MCF 10A (cell line): ENCODE measurements at places on chromosomes 11 and 22.

DNA sequence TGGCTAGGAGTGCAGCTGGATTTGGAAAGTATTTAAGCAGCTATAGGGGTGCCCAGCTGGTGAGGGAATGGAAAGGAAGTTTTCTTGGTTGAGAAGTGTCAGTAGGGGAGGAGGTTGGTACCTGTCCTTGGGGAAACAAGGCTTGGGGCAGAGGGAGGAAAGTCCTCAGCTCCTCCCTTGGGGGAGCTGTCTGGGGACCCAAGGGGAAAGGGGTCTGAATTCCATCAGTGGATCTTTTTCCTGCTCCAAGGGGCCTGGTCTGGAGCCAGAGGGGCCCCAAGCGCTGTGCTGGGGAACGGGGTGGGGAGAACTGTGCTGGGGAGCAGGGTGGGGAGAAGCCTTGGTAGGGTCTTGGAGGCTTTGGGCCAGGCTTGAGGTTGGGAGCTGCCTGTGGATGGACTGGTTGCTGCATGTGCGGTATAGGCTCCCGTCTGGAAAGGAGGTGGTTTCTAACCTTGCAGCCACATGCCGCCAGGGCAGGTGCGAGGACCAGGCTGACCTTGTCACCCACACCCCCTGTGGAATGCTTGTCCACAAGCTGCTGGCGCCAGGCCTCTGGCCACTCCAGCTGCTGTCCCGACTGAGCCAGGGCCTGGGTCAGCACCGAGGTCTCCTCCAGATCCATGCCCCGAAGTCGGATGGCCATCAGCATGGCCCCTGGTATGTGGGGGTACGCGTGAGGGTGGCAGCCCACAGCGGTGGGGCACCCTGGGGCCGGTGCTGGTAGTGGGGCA lies 963 bp downstream of the TYMP start:
- peak; percentile 12 for DNase-seq

- DNase-seq: no peak
Observed at GRCh38 chr11:107777110-107777509, 65.3 kb upstream of the SLN start.

GRCh38 chr11:94539420-94539819 lies 4.3 kb upstream of the FUT4 start:
- no peak for DNase-seq

DNA sequence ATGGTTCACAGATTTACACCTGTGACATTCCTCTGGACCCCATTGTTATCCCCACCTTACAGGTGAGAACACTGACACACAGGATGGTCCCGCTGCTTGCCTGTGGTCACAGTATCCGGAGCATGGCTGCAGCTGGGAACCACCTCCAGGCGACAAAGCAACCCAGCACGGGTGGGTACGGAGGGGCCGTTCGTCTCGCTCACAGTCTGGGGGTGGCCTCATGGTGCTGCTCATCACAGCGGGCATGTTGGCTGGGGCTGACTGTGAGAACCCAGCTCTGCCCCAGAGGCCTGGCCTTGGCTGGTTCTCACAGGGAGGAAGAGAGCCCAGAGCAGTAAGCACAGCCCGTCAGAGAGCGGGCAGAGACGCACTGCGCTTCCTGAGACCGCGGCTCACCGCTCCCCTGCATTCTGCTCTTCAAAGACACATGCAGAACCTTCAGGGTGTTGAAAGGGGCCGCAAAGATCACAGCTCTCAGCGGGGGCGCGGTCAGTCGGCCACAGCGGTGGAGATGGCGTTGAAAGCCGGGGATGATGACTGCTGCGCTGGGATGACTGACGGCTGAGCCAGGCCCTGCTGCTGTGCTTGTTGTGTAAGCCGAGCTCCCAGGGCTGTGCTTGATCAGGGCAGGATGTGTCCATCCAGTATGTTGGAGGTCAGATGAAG lies 423.0 kb downstream of the BRD1 start:
- no peak for DNase-seq

DNA sequence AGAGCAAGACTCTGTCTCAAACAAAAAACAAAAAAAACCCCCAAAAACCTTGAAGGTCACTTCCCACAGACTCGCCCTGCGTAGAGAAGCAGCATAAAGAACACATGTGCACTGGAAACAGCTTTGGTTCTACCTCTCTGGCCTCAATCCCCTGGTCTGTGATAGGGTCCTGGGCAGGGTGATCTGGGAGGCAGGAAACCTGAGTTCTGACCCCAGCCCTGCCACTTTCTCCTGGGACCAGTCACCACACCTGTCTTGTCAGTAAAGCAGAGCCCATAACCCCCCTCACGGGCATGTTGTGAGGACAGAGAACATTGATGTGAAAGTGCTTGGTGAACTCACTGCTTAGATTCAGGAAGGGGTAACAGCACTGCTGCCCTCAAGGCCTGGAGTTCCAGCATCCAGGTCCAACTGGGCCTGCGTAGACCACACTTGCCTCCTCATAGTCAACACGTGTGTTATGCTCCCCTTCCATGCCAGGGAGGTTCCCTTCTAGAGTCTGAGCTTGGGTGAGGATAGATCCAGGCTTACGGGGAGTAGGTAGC lies 11.4 kb downstream of the UCP2 start:
- DNase-seq: no peak

DNA sequence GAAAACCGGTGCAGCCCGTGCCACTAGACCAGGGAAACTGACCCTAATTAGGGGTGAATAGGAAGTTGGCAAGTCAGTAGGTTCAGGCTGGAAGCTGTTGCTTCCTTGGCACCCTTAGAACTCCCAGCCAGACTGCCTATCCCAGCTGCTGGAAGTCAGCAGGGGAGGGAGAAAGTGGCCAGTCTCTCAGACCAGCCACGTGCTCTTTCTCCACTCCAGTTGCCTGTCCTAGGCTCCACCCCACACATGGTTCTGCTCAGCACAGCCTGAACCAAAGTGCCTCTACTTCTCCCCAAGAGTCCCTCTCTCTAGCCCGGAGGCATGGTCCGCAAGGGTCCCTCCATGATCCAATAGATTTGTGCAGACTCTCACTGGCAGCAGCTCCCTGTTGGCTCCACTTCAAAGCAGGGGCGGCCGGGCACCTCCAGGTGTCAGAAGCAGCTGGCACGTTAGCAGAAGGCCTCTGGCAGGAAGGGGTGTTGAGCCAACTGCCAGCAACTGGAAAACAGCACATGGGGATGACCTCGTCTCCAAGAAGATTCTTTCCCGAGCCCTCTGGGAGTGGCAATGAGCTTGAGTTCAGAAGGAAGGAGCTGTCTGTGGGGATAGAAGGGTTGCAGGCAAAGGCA lies 27.7 kb downstream of the ARFGAP2 start:
- DNase-seq: no peak

GRCh38 chr22:36986242-36986821 lies 32.9 kb downstream of the TST start:
- peak; percentile 57 for DNase-seq

GRCh38 chr11:111291764-111292163 lies 6.6 kb upstream of the POU2AF3 start:
- DNase-seq: no peak

DNA sequence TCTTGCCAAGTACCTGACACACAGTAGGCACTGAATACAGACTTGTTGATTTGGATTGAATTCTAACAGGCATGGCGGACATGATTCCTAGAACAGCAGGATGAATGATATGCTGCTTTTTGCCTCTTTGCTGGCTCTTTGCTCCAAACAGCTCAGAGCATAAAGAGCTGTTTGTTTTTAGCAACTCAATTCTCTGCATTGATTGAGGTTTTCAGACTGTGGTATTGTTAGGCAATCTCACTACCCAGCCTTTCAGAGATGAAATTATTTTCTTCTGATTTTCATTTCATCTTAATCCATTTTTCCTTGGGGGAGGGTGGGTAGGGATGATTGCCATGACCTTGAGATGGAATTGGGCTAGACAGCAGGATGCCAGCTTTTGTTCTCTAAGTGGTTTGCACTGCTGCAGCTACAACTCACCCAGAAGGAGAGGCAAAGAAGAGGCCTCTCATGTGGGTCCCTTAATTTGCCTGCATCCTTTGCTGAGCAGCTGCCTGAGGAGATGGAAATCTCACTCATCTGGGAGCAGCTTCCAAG lies 20.5 kb downstream of the COA4 start:
- DNase-seq: no peak

GRCh38 chr11:44143987-44144909 lies 48.8 kb downstream of the EXT2 start:
- peak; percentile 9 for DNase-seq

DNA sequence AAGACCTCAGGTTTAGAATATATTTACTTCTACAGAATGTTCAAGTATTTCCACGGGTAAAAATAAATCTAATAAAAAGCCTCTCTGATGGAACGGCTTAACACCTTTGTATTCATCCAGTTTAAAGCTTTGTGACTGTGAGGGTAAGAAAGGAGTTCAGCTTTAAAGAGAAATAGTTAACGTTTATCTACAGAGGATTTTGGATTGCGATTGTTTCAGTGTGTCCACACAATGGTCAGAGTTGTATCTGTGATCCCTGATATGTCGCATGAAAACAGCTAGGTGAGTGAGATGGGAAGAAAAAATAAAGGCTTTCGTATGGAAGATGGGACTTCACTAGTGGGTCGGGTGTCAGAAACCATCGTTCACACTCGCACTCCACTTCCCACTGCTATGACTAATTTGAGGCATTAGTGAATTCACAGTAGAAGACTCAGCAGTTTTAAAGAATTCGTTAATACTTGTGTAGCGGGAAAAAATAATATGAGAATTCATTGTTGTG lies 1.6 kb downstream of the APLP2 start:
- peak; percentile 42 for DNase-seq

- DNase-seq: no peak
Observed at GRCh38 chr11:47732271-47732670, 17.1 kb upstream of the AGBL2 start.

DNA sequence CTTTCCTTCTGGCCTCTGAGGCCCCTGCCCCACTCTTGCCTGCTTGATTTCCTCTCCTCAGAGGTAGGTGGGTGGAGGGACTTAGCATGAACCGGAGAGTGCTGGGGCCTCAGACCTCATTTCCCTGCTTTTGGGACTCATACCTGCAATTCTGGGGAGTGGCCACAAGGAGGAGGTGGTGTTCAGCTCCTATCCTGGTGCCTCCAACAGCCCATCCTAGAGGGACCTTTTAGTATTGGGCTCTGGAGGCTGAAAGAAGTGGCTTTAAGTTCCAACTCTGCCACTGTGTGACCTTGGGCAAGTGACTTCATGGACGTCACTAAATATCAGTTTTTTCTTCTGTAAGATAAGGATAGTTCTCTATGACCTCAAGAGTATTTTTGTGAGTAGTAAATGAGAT lies 98.6 kb downstream of the KIAA1671 start:
- DNase-seq: no peak

DNA sequence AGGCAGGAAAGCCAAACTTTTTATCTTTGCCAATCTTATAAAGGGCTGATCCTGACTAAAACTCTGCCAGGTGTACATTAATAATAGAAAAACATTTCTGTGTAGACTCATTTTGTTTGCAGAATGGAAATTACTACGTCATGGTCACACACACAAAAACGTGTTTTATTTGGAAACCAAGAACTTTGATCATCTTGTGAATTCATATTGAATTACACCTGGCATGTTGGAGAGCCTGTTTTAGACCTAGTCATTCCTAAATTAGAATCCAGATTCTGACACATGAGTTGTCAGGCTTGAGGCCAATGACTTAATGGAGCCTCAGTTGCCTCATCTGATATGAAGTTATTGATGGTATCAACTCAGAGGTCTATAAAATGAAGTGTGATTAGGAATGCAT lies 235.6 kb upstream of the TENM4 start:
- no peak for DNase-seq

DNA sequence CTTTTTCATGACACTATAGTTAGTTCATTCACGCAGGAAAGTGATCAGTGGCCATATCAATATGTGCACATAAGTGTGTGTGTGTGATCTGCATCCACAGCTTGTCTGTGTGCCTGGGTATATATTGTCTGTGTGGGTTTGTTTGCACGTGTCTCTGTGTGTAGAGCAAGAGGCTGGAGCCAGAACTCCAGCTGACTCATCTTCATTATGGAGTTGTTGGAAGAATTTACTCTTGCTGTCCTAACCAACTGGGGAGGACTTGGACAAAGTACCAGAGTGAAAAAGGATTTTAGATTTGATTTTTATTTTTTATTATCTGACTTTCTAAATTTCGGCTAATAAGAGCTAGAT lies 63.9 kb downstream of the TP53I11 start:
- DNase-seq: peak; percentile 22

GRCh38 chr11:125105926-125106325 lies 5.5 kb downstream of the TMEM218 start:
- DNase-seq: no peak

GRCh38 chr22:23697031-23697970 lies 6.5 kb downstream of the RGL4 start:
- DNase-seq: no peak

DNA sequence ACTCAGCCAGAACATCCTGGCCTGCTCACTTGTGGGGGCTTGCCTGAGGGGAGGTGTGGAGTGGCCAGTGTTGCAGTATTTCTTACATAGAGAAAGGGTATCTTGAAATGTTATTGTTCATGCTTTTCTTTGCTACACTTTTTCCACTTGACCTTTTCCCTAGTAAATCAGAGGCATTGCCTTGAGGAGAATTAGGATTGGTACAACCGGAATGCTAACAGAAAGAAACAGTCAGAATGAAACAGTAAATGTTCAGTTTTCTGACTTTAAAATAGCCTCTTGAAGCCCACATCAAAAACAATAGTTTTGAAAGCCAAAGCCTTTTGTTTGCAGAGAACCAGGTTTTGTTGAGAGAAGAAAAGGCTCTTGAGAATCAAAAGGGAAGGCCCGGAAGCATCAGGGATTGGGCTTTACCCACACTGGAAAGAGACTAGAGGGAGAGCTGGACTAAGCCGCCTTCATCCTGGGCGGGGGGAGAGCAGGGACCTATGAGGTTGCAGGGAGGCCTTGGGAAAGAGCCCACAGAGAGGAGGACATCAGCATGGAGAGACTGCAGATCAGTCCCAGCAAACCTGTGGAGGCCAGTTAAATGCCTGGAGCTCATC lies 12.4 kb downstream of the ADM start:
- no peak for DNase-seq

GRCh38 chr11:17734418-17734911 lies at the start of gene KCNC1:
Gene KCNC1 (plus strand): TSS chr11:17734781. CDS start chr11:17736003, 1,222 bp downstream.
- DNase-seq: no peak

GRCh38 chr11:134654161-134654915 lies 242.3 kb upstream of the B3GAT1 start:
- no peak for DNase-seq

DNA sequence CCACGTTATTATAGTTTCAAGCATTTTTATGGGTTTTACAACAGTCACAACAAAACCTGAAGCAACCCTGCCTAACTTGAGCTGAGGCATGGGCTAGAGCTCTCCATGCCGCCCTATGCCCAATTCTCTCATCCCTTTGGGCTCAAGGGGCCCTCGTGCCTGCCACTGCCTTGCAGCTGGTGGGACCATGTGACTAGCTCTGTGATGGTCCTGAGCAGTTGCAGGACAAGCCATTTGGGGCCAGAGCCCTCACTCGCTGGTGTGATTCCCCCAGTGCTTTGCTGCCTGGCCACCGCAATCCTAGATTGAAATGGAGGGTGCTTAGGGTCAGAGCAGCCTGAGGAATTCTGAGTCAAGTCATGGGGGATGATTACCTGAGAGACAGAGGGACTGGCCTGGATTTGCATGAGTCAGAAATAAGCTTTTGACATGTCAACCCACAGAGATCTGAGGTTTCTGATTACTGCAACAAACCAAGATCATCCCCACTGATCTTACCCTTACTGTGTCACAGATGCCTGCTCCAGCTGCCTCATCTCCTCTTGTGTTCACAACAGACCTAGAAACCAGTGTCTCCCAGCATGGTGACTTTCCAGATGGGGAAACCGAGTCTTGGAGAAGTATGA lies 323.7 kb downstream of the BRD1 start:
- DNase-seq: no peak

- peak; percentile 25 for DNase-seq
Observed at GRCh38 chr11:2186669-2187279, 15.2 kb upstream of the TH start.
